ENCODE measurements at places on chromosomes 7 and 10. TPM values are rescaled to one million over a fixed set of nuclear protein-coding genes. Genes with fewer than 3 reads are reported as not detected.

Gene LYZL2
- not detected for total RNA-seq

Gene TMEM229A
- total RNA-seq: not detected

Gene OR9A4
- total RNA-seq: not detected

Gene MRPS17
- 20.8 TPM for total RNA-seq

Gene TMEM176A
- total RNA-seq: 61.1 TPM

Gene NEUROG3
- not detected for total RNA-seq

- H3K27me3 ChIP-seq: no peaks in the 10 kb centered on the region
- H3K4me3 ChIP-seq: no peak overlapping the region
- H3K36me3 ChIP-seq: no peaks in the 10 kb centered on the region
- no peak overlapping the region for H3K27ac ChIP-seq
- no peak for DNase-seq
Measured at GRCh38 chr10:63003816-63004453, 129.2 kb upstream of the NRBF2 start.

DNA sequence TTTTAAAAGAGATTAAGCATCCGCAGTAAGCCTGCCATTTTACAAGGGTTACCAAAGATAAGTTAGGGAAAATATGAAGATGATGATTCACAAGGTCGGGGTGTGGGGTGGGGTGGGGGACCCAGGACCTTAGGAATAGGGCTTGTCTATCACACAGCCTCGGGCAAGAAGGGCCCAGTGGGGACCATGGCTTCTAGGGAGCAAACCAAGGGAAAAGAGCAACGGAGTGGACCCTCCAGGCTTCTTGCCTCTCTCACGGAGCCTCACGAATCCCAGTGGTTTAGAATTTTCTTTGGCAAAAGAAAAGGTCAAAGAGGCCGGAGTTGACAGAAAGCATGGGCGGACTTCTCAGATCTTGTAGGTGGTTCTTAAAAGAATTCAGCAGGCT, 1.3 kb downstream of the PRKCQ start:
- H3K27ac ChIP-seq: no peak overlapping the region
- H3K36me3 ChIP-seq: no peaks in the 10 kb centered on the region
- no peak overlapping the region for H3K4me3 ChIP-seq
- no peaks in the 10 kb centered on the region for H3K4me1 ChIP-seq
- no peak for DNase-seq

DNA sequence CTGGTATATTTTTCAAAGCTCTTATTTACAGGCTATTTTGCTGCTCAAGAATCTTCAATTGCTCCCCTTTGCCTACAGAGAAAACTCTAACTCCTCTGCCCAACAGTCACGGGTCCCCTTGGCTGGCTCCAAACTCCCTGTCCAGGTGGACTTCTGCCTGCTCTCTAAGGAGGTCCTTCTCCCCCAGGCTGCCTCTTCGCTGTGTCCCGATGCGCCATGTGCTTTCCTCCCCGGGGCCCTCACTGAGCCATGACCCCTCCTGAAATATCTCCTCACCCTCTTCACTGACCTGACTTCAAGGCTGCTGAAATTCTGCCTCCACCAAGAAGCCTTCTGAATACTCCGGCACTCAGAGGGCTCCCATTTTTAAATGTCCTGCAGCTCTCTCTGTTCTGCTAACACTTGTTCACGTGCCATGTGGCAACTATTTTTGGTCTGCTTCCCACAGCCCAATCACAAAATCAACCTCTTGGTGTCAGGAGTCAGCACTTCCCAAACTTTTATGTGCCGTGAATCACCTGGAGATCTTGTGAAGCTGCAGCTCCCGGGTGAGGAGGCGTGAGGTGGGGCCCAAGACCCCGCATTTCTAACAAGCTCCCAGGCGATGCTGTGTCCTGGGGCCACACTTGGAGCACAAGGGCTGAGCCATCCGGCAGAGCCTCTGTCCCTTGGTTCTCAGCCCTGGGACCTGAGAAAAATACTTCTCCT, 85.7 kb upstream of the COL13A1 start:
- H3K4me1 ChIP-seq: no peaks in the 10 kb centered on the region
- H3K27me3 ChIP-seq: peaks cover 7% of the 10 kb centered on the region
- H3K4me3 ChIP-seq: no peak overlapping the region
- no peaks in the 10 kb centered on the region for H3K36me3 ChIP-seq
- no peak for DNase-seq

DNA sequence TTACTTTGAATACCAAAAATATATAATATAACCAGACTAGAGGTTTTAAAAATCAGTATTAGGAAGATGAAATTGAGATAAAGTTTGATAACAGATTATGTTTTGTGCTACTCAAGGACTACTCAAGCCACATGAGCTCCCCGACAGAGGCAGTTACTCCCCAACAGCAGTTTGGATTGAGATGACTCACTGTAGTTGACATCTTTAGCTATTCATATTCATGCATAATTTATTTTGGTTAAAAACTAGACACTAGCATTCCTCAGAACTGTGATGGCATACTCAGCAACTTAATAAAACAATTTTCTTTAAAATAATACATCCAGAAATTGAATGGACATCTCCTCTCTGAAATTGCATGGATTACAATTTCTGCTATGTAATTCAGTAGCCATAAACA, 19.6 kb downstream of the PCLO start:
- no peak overlapping the region for H3K27ac ChIP-seq
- H3K36me3 ChIP-seq: no peaks in the 10 kb centered on the region
- H3K4me3 ChIP-seq: no peak overlapping the region

DNA sequence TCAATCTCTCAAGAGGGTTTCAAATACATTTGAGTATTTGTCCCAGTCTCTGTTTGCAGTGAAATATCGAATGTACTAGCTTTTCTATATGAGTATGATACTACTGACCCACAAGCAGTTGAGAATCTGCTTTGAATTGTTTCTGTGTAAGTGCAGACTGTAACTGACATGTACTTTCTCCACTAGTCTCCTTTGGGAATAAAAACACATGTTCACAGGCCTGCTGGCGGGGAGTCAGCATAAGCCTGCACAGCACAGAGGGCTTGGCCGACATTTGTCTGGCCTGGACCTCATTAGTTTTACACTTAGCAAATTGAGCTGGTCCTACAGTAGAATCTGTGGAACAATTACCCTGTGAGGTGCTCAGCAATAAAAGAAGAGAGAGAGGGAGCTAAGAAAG, 72.6 kb downstream of the ITGB8 start:
- no peak overlapping the region for H3K4me3 ChIP-seq
- no peaks in the 10 kb centered on the region for H3K36me3 ChIP-seq
- no peak overlapping the region for H3K27ac ChIP-seq
- DNase-seq: no peak
- no peaks in the 10 kb centered on the region for H3K27me3 ChIP-seq

DNA sequence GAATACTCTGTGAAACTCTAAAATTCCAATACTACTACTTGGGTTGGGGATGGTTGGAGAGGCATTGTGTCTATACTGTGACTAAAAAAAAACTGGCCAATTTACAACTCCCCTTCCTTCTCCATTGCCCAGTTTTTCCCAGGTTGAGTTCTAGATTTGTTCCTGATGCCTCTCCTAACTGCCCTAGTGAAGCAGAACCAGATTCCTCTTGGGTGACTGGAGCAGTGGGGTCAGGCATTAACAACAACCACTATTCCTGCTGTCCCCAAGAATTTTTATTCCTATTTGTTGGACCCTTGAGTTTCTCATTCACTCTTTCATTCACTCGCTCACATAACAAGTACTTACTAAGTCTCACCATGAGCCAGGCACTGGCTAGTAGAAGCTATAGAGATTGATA, 5.8 kb downstream of the GOT1 start:
- no peak overlapping the region for H3K27ac ChIP-seq
- no peak for DNase-seq
- H3K36me3 ChIP-seq: no peaks in the 10 kb centered on the region
- no peaks in the 10 kb centered on the region for H3K4me1 ChIP-seq
- H3K4me3 ChIP-seq: no peak overlapping the region

DNA sequence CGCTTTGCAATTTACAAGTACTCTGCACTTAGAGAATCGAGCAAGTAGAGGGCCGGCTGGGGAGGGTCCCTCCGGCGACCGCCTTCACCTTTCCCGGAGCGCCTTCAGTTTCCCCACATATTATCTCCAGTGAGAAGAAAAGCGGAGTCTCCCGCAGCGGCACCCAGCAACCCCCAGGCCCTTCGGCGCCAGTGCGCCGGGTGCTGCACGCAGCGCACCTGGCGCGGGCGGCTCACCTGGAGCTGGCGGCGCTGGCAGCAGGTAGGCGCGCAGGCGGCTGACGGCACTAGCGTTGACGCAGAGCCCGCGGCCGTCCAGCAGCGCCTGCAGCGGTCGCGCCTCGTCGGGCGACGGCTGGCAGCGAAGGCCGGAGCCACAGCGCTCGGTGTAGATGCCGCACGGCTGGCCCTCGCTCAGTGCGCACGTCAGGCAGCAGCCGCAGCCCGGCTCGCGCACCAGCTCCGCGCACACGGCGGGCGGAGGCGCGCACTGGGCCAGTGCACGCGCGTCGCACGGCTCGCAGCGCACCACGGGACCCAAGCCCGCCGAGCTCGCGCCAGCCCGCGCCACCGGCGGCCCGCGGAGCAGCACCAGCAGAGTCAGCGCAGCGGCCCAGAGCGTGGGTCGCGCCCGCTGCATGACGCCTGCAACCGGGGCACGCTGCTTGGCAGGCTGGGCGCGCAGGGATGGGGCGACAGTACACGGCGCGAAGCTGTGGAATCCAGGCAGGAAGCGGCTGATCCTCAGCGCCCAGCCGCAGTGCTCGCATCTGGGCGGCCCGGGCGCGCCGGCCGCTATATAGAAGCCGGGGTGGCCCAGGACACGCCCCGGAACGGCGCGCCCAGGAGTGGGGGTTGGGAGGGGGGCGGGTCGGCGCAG, at the start of gene IGFBP3:
IGFBP3 (minus strand) TSS at position 771 of the 879 bp plus-strand sequence; CDS start at position 639, 132 bp downstream.
- DNase-seq: peak; percentile 67
- H3K27ac ChIP-seq: no peak within 1 kb of the TSS
- peaks cover 13% of the 10 kb centered on the region for H3K4me1 ChIP-seq
- peaks cover 25% of the 10 kb centered on the region for H3K27me3 ChIP-seq
- peak within 1 kb of the TSS; percentile 42 for H3K4me3 ChIP-seq

DNA sequence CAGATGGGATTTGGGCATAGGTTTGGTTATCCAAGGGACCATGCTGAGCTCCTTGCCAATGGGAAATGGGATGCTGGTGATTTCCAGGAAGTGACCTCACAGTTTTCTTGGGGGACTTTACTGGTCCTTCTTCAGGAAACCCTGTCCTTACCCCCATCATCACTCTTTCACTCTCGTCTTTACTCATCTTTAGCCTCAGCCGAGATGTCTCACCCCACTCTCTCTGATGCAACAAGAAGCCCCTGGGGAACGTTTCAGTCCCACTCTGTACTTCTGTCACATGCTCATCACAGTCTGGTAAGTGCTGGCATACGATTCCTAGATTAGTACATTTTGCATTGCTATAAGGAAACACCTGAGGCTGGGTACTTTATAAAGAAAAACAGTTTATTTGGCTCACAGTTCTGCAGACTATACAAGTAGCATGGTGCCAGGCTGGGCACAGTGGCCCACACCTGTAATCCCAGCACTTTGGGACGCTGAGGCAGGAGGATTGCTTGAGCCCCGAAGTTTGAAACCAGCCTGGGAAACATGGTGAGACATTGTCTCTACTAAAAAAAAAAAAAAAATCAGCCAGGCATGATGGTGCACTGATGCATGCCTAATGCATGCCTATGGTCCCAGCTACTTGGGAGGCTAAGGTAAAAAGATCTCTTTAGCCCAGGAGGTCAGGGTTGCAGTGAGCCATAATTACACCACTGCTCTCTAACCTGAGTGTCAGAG, 63.5 kb upstream of the VKORC1L1 start:
- no peak for DNase-seq
- no peaks in the 10 kb centered on the region for H3K4me1 ChIP-seq
- H3K4me3 ChIP-seq: no peak overlapping the region
- no peaks in the 10 kb centered on the region for H3K27me3 ChIP-seq

- H3K4me1 ChIP-seq: no peaks in the 10 kb centered on the region
- H3K4me3 ChIP-seq: no peak overlapping the region
- H3K27ac ChIP-seq: no peak overlapping the region
- H3K27me3 ChIP-seq: no peaks in the 10 kb centered on the region
- no peaks in the 10 kb centered on the region for H3K36me3 ChIP-seq
Measured at GRCh38 chr7:51366172-51366728, 49.6 kb upstream of the COBL start.

DNA sequence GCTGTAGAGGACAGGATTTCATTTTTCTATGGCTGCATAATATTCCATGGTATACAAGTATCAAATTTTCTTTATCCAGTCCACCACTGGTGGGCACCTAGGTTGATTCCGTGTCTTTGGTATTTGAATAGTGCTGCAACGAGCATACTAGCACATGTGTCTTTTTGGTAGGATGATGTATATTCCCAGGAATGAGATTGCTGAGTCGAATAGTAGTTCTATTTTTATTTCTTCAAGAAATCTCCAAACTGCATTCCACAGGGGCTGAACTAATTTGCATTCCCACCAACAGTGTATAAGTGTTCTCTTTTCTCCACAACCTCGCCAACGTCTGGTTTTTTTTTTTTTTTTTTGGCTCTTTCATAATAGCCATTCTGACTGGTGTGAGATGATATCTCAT, 550.0 kb downstream of the REEP3 start:
- H3K27ac ChIP-seq: no peak overlapping the region
- no peaks in the 10 kb centered on the region for H3K36me3 ChIP-seq
- H3K4me1 ChIP-seq: no peaks in the 10 kb centered on the region
- no peak overlapping the region for H3K4me3 ChIP-seq

DNA sequence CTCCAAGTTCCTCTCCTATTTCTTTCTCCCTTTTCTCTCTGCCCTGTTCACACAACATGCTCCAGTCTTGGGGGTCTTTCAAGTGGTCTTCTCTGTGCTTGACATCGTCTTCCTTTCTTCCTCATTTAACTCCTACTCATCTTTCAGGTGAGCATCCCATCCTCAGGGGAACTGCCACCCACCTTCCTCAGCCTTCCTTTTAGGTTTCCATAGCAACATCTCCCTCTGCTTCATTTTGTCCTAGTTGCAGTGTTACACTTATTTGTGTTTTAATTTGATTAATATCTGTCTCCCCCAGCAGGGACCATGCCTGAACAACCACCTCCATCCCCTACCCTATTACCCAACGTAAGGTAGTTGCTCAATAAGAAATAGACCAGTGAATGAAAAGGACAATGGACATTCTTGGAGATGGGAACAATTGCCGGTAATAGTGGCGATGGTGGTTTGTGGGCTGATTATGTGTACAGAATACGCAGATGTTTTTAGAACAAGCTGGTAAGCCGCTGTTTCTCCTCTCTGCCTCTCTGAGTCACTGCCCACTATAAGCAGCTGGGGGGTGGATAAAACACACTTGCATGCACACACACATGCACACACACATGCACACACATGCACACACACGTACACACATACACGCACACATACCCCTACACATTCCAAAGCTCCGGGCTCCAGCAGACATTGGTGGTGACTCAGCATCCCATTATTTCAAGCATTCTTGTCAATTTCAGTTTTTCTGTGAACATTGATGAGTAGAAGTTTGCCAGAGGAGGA, 251.6 kb downstream of the GATA3 start:
- H3K27ac ChIP-seq: no peak overlapping the region
- H3K4me1 ChIP-seq: no peaks in the 10 kb centered on the region
- H3K36me3 ChIP-seq: no peaks in the 10 kb centered on the region
- H3K4me3 ChIP-seq: no peak overlapping the region
- peak; percentile 85 for DNase-seq
